ENCODE measurements at places on chromosomes 13 and 19.

DNA sequence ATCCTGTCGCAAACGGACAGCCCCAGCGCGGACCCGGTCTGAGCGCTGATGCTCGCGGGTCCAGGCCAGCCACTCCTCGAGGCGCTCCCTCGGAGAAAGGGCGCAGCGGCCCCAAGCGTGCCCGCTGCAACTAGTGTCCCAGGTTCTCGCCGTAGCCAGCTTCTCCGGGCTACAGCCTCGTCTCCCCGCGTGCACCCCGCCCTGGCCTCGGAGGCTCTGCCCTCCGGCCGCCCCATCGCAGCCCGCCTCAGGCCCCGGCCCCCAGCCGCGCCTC lies 487 bp downstream of the FLT1 start:
- DNase-seq = no peak

- DNase-seq = no peak
These were observed 244.2 kb upstream of the SOX21 start for GRCh38 chr13:94956417-94957110.

DNA sequence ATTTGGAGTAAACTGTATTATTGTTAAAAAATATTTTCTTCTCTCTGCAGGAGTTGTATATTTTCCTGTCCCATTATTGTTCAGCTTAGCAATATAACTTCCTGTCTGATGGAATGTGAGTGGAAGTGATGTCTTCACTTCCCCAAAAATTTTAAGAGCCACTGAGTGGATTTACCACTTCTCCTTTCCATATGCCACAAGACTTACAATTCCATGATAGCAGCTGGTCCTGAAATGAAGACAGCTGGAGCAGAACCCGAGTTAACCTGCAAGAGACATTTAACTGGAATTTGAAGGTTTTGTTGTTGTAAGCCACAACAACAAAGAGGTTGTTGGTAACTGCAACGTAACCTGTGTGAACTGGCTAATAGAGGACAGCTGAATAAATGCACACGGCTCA lies 23.4 kb upstream of the TBC1D4 start:
- DNase-seq = no peak

- DNase-seq = no peak
These were observed 30.8 kb downstream of the PIN1 start for GRCh38 chr19:9865732-9866501.

DNA sequence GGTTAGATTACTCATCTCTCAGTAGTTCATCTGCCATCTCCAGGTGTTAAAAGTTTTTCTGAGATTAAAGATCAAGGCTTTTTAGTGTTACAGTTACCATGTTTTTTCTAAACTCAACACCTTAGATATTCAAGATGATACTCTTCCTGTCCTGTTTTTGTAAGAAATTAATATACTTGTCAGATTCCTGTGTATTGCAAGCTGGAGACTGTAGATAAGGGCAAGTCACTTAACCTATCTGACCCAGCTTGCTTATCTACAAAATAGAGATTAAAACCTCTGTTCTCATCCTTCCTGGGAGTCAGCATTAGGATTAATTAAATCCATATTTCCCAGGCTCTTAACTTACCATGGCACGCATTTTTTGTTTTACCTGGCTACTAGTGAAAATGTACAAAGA lies 25.2 kb downstream of the SUGT1 start:
- no peak for DNase-seq

DNA sequence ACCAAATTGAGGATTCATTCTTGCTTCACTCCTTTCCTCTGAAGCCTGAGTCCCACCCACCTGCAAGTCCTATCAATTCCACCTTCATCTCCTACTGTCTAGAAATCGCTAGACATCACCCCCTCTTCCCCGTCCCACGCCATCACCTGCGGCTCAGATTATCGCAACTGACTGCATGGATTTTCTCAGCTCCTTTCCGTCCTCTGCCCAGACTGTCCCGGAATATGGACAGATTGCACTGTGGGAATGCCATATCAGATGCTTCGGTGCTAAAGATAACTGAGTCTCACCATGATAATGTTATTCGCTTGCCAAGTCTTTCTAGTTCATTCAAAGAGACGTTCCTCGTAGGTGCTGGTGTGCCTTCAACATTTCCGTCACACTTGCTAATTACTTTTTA lies 66.4 kb upstream of the USP29 start:
- DNase-seq = no peak

- DNase-seq = no peak
These were observed 4.2 kb downstream of the SLC7A1 start for GRCh38 chr13:29591310-29591709.

DNA sequence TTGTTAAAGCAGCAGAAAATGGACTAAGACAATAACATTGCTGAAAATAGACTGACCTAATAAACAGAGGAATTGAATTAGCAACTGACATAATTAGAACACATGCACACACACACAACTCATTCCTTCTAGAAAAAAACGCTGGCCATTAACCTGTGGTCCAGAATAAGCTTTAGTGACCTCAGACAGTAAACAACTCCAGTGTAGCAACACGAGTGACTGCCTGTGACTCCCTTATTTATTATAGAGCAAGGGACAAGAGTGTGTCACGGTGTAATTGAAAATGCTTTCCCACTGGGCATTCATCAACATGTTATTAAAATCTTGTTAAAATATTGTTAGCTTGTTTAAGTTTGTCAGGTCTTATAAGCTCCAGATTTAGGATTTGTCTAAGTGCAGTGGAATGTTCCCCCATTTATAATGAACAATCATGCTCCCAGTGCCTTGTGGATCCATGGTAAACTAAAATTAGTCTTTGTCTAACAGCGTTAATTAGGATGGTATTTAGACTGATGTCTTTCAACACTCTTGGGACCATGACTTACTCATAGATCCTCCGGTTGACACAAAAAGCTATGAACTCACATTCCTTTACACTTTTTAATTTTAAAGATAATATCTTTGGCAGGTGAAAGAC lies 111.7 kb upstream of the IRS2 start:
- DNase-seq = no peak

DNA sequence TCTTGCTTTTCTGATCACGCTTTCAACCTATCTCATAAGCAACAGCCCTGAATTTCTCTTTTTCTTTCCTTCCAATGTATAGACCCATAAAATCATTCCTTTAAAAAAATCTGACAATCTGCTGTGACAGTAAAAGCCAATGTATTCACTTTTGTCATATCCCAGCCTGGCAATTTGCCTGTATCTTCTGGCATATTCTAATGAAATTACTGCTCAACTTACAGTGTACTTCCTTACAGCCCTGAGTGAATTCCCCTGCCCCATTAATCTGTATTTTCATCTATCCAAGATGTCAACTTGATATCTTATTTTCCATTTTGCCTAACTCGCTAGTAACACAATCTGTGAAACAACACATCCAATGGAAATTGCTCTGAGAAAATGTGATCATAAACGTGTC lies 18.0 kb upstream of the SERP2 start:
- no peak for DNase-seq

DNA sequence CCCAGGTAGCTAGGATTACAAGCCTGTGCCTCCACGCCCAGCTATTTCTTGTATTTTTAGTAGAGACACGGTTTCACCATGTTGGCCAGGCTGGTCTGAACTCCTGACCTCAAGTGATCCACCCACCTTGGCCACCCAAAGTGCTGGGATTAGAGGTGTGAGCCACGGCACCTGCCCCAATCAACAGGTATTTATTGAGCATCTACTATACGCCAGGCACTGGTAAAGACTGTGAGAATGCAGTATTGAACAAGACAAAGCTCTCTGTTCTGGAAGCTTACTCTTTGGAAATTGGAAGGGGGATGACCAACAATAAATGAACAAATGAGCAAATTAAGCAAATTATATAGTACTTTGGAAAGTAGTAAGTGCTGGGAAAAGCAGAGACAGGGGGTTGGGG lies 21.4 kb upstream of the ERCC1 start:
- no peak for DNase-seq

- no peak for DNase-seq
These were observed 6.5 kb downstream of the TRAPPC5 start for GRCh38 chr19:7687177-7687576.

DNA sequence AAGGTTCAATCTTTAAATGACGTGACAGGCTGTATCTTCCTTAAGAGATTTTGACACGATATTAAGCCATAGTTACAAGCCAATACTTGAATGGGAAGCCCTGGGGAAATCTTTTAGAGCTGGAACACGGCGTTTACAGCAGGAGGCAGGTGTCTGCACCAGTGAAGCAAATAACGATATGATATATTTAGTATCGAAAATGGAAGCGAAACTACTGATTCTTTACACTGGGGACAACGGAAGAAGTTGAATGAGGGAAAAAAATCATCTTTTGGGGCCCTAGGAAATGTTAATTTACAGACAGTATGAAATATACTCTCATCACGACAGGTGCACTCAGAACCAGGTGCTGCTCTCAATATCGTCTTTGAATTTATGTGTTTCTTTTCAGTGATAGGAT lies 793.9 kb upstream of the PCDH20 start:
- DNase-seq = no peak

All from right forelimb (tissue), 1 donor.